ENCODE measurements at places on chromosomes 2 and 18. TPM values are rescaled to one million over a fixed set of nuclear protein-coding genes. Genes with fewer than 3 reads are reported as not detected.

TUBB8B gene
- total RNA-seq: not detected

TSPYL6 gene
- total RNA-seq: not detected

CAPN14 gene
- 0.30 TPM for total RNA-seq

HOXD10 gene
- not detected for total RNA-seq

SIGLEC15 gene
- 0.15 TPM for total RNA-seq

CTNNA2 gene
- total RNA-seq: not detected

OTOF gene
- total RNA-seq: not detected

LYPD6B gene
- 4.9 TPM for total RNA-seq

UGT1A7 gene
- total RNA-seq: 0.16 TPM

ITGB6 gene
- 58.8 TPM for total RNA-seq

CFAP65 gene
- total RNA-seq: not detected
